GM04503 (cell line): ENCODE measurements at places on chromosomes 7 and 10.

GRCh38 chr10:72981028-72981881 lies 26.6 kb upstream of the PLA2G12B start:
- DNase-seq, result no peak

DNA sequence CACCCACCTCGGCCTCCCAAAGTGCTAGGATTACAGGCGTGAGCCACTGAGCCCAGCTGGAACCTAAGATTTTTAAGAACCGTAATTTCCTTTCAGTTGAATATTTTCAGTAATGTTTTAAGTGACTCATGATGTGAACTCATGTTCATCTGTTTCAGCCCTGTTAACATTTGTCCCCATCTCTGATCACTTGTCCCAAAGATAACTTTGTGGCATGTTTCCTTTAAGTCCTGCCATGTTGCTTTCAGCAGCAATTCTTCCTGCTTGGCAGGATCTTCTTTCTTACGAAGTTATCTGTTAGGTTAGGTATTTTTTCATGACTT lies 19.3 kb downstream of the ZRANB1 start:
- no peak for DNase-seq

DNA sequence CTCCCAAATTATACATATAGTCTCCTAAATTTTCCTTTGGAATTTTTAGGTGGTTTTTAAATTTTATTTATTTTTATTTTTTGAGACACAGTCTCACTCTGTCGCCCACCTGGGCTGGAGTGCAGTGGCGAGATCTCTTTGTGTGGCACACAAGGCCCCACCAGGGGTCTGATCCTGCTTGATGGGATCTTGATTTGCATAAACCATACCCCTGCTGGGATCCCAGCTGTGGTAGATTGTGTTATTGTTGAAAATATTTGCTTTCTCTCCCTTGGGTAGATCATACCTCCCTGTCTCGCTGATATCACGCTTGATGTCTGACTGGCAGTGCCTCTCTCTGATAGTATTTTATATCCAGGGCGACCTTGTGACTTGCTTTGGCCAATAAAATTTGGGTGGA lies 5.6 kb upstream of the MUC3A start:
- no peak for DNase-seq

- DNase-seq, result no peak
These were observed 80.9 kb downstream of the FRMPD2 start for GRCh38 chr10:48193556-48193955.

GRCh38 chr7:114026486-114027089 lies 107.8 kb upstream of the PPP1R3A start:
- DNase-seq, result no peak

DNA sequence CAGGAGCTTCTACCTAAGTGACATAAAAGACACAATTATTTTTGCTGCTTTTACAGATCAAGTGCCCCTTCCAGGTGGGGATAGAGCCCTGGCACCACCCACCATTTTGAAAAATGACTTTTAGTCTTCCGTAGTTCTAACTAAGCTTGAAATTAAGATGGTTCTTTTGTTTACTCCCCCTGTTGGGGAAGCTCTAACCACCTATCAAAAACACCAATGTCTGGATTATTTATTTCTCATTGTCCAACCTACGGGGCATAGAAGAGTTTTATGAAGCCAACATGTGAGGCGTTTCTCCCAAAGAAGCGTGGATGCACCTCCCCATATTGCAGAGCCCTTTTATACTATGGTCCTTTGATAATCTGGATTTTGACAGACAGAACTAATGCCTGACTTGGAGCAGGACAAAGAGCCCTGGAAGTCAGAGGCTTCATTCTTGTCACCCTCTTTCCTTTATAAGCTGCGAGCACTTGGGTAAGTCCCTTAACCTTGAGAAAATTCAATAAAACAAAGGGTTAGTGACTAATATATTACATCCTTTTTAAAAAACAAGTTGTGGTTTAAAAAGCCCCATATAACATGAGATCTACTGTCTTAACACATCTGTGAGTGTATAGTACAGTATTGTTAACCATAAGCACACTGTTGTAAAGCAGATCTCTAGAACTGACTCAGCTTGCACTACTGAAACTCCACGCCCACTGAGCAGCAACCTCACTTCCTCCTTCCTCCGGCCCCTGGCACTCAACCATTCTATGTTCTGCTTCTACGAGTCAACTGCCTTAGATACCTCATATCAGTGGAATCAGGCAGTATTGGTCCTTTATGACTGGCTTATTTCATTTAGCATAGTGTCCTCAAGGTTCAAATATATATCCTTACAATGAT lies 67.5 kb downstream of the ATXN7L1 start:
- no peak for DNase-seq

- DNase-seq, result no peak
These were observed 54.5 kb upstream of the AASS start for GRCh38 chr7:122198581-122198980.

- no peak for DNase-seq
These were observed 737 bp downstream of the CNNM2 start for GRCh38 chr10:102918817-102919245.

GRCh38 chr7:92075455-92076158 lies 58.7 kb downstream of the CYP51A1 start:
- no peak for DNase-seq
